NCI-H460 (cell line): ENCODE measurements at places on chromosomes 13 and 19. TPM values are rescaled to one million over a fixed set of nuclear protein-coding genes. Genes with fewer than 3 reads are reported as not detected.

DNA sequence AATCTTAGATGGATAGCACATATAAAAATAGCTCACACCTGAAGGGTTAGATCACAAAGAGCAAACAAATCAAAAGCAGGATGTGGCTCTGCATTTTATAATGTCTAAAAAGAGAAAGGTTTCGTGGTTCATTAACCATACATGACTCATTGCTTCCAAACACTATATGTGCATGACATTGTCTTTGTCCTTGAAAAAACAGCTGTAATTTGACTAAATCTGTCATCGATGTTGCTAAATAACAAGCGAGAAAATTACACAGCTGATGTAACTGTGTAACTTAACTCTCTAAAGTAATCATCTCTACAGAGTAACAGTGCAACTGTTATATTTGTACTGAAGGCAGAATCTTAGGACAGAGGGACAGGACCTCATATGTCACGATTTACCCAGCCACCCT is 383.1 kb upstream of the GPC6 start:
- DNase-seq: no peak

- DNase-seq: no peak
These were observed 15.9 kb downstream of the GAS6 start for GRCh38 chr13:113848020-113848419.

Gene CACNG8
- 0.58 and 0.84 TPM in 2 replicates for total RNA-seq

- no peak for DNase-seq
These were observed 83.8 kb downstream of the UQCRFS1 start for GRCh38 chr19:29129148-29129547.

GRCh38 chr13:50208826-50209335 is 193.6 kb downstream of the KCNRG start:
- peak; percentile 44 for DNase-seq
